ENCODE measurements at places on chromosomes 2 and 18. TPM values are rescaled to one million over a fixed set of nuclear protein-coding genes. Genes with fewer than 3 reads are reported as not detected.

EGR4 gene
- not detected for total RNA-seq

POLR1A gene
- total RNA-seq, result 17.6 TPM

DNA sequence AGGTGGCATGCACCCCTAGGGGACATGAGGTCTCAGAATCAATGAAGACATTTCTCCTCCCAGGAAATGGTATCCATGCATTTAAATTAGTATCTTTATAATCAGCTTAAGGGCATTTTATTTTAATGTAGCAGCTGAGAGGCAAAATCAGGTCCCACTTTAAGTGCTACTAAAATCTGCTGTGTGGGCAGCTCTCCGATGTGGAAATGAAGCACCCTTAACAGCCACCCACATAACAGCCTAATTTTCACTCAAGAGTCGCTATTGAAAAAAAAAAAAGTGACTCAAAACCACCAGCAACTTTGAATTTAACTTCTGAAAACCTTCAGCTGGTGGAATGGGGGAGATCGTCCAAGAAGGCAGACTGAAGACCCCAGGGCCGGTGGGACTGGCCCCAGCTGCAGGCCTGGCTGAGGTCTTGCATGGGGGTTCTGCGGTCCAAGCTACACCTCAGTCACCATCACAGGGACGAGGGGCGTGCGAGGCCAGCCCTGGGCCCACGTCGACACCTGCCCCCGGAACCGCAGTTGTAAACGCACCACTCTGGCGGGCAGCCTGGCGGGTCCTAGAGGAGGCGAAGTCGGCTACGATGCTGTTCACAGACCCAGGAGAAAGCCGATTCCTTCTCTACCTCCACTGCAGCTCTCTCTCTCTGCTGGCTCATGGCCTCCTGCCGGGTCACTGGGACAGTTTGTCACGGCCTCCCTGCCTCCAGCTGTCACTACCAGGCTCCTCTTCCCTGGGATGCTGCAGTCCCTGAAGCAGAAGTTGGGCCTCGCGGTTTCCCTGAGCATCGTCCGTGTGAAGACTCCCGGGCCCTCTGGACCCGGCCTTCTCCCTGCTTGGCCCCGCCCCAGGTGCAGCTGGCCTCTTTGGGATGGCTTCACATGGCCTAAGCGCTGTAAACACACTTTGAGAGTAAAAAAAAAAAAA, 111.9 kb downstream of the KCNF1 start:
- DNase-seq, result no peak
- H3K27ac ChIP-seq, result no peak overlapping the region
- no peak overlapping the region for H3K4me3 ChIP-seq
- H3K36me3 ChIP-seq, result no peaks in the 10 kb centered on the region

DNA sequence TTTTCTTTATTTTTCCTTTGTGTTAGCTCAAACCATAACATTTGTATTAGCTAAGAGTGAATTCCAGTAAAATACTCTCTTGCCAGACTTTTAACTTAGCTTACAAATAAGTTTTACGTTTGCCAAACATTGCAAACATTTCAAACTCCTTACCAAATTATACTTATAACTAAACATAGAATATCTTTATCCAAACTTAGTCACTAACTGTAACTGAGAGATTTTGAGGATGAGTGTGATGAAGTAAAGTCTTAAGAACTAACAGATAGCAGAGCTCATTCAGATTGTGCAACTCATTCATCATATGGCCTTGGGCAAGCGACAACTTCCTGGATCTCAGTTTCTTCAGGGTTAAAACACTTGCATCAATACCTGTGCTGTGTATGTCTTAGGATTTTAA, 533.7 kb downstream of the TDRD15 start:
- H3K4me1 ChIP-seq, result peaks cover 9% of the 10 kb centered on the region
- no peaks in the 10 kb centered on the region for H3K36me3 ChIP-seq
- no peaks in the 10 kb centered on the region for H3K27me3 ChIP-seq

TGFA gene
- total RNA-seq, result 47.5 TPM

DNA sequence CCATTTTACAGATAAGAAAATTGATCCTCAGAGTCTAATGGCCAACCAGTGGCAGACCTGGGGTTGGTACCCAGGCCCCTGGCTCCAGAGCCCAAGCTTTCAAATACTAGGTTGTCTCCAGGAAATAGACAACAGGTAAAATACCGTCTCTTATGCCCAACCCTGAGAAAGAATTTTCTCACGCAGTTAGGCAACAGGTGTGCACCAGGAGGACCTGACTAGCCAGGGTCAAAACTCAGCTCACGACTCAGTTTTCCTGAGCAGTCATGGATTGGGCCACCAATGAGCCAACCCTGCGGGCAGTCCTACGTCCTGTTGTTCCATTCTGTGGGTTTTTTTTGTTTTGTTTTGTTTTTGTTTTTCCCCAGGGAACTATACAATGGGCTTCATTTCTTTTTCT, 13.5 kb downstream of the TRIB2 start:
- no peak for DNase-seq
- H3K4me1 ChIP-seq, result peaks cover 7% of the 10 kb centered on the region
- no peak overlapping the region for H3K4me3 ChIP-seq
- H3K27ac ChIP-seq, result no peak overlapping the region

- DNase-seq, result no peak
- no peak overlapping the region for H3K27ac ChIP-seq
- H3K4me1 ChIP-seq, result no peaks in the 10 kb centered on the region
Measured at GRCh38 chr2:194514281-194514680, 1142.7 kb upstream of the SLC39A10 start.

RESP18 gene
- total RNA-seq, result not detected

DNA sequence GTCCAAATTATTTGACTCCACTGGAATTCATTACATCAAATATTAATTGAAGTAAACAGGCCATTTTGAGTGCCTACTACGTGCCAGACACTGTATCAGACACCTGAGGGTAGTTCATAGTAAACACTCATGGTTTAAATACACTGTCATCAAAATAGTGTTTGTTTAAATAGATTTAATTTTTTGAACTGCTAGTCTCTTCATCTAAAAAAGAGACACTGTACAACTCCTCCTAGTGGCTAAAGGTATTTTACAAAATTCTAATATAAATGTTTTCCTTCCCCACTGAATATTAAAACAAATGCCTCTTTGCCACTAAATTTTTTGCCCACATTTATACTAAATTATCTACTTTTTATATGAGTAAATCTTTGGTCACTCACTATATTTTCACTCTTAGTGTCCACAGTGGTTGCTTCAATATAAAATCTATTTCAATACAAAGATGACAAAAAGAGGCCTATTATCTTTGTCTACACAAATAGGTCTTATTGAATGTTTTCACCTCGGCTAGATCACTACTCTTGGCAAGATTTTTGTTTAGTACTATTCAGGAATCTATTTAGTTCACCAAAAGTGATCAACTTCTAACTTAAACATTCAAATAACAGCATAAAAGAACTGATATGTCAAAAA, 122.1 kb downstream of the TMEM247 start:
- DNase-seq, result no peak
- no peaks in the 10 kb centered on the region for H3K36me3 ChIP-seq
- no peaks in the 10 kb centered on the region for H3K27me3 ChIP-seq
- H3K4me1 ChIP-seq, result no peaks in the 10 kb centered on the region

GRCh38 chr2:189633392-189633811, 27.9 kb upstream of the ASNSD1 start:
- no peak overlapping the region for H3K4me3 ChIP-seq
- H3K27me3 ChIP-seq, result no peaks in the 10 kb centered on the region
- H3K4me1 ChIP-seq, result no peaks in the 10 kb centered on the region
- no peak for DNase-seq
- no peaks in the 10 kb centered on the region for H3K36me3 ChIP-seq

FSHR gene
- not detected for total RNA-seq

MC5R gene
- not detected for total RNA-seq

GRCh38 chr18:44958455-44958854, 277.8 kb downstream of the SETBP1 start:
- DNase-seq, result no peak
- H3K27ac ChIP-seq, result no peak overlapping the region
- H3K36me3 ChIP-seq, result no peaks in the 10 kb centered on the region
- peaks cover 7% of the 10 kb centered on the region for H3K4me1 ChIP-seq

HTR2B gene
- total RNA-seq, result not detected

HOXD8 gene
- 9.7 TPM for total RNA-seq

THUMPD2 gene
- 21.1 TPM for total RNA-seq

- DNase-seq, result no peak
- no peaks in the 10 kb centered on the region for H3K27me3 ChIP-seq
- no peak overlapping the region for H3K27ac ChIP-seq
- no peak overlapping the region for H3K4me3 ChIP-seq
Measured at GRCh38 chr2:177419274-177419673, 26.7 kb downstream of the AGPS start.

GRCh38 chr2:25651066-25651465, 22.3 kb downstream of the DTNB start:
- no peaks in the 10 kb centered on the region for H3K27me3 ChIP-seq
- DNase-seq, result no peak
- H3K27ac ChIP-seq, result no peak overlapping the region
- no peaks in the 10 kb centered on the region for H3K4me1 ChIP-seq
- H3K4me3 ChIP-seq, result no peak overlapping the region

- no peaks in the 10 kb centered on the region for H3K36me3 ChIP-seq
- peak overlapping the region; percentile 34 for H3K27ac ChIP-seq
- no peak overlapping the region for H3K4me3 ChIP-seq
- no peaks in the 10 kb centered on the region for H3K27me3 ChIP-seq
Measured at GRCh38 chr2:11128243-11128951, 26.9 kb upstream of the SLC66A3 start.

DNA sequence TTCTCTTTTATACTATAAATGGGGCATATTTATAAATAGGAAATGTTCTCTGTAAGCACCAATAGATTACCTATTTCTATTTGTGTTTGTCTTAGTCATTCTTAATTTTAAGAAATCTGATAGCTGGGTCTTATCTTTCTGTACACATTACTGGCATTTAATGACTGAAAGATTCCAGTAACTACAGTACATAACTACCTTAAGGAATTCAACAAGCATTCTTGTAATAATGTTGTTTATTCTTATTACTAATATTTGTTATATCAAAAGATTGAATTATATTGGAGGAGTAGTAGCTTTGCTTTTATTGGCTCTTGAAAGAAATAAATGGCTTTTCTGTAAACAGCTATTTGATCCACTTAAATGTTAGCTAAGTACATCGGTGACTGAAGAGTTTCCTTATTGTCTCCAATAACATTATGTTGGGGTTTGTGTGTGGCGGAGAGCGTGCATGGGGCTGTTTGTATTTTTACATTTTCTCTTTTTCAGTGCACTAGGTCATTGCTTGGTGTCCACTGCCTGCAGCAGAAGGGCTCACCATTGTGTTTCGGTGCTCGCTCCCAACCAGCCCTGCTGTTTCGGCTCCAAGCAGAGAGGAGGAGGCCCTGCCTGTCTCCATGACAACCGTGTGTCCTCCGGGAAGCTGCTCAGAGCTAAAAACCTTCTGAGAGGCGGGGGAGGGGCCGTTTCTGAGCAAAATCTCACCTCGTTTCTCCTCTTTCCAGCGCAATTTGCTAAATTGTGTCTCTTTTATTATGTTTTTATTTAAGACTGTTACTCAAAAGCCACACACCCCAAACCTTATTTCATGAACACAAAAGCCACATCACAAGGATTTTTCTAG, 112.5 kb upstream of the SLC38A11 start:
- H3K27ac ChIP-seq, result no peak overlapping the region
- no peaks in the 10 kb centered on the region for H3K4me1 ChIP-seq
- no peak for DNase-seq

TMEM37 gene
- total RNA-seq, result 148 TPM

GRCh38 chr2:136818839-136819238, 53.5 kb downstream of the THSD7B start:
- DNase-seq, result no peak
- no peaks in the 10 kb centered on the region for H3K27me3 ChIP-seq
- H3K4me3 ChIP-seq, result no peak overlapping the region
- H3K27ac ChIP-seq, result no peak overlapping the region
- H3K4me1 ChIP-seq, result no peaks in the 10 kb centered on the region
- H3K36me3 ChIP-seq, result no peaks in the 10 kb centered on the region

LYG1 gene
- total RNA-seq, result 1.5 TPM

- H3K36me3 ChIP-seq, result no peaks in the 10 kb centered on the region
- H3K4me1 ChIP-seq, result no peaks in the 10 kb centered on the region
- DNase-seq, result peak; percentile 78
- no peak overlapping the region for H3K27ac ChIP-seq
- H3K27me3 ChIP-seq, result peaks cover 15% of the 10 kb centered on the region
Measured at GRCh38 chr2:170409164-170409535, 231.2 kb downstream of the MYO3B start.

KCNJ3 gene
- total RNA-seq, result not detected

WNT10A gene
- total RNA-seq, result 1.6 TPM

GRCh38 chr18:3234457-3234856, 13.1 kb upstream of the MYL12A start:
- H3K4me1 ChIP-seq, result peaks cover 17% of the 10 kb centered on the region
- no peak overlapping the region for H3K27ac ChIP-seq
- H3K27me3 ChIP-seq, result no peaks in the 10 kb centered on the region
- DNase-seq, result no peak
- no peak overlapping the region for H3K4me3 ChIP-seq
- no peaks in the 10 kb centered on the region for H3K36me3 ChIP-seq

ADRA2B gene
- total RNA-seq, result 0.27 TPM

DNA sequence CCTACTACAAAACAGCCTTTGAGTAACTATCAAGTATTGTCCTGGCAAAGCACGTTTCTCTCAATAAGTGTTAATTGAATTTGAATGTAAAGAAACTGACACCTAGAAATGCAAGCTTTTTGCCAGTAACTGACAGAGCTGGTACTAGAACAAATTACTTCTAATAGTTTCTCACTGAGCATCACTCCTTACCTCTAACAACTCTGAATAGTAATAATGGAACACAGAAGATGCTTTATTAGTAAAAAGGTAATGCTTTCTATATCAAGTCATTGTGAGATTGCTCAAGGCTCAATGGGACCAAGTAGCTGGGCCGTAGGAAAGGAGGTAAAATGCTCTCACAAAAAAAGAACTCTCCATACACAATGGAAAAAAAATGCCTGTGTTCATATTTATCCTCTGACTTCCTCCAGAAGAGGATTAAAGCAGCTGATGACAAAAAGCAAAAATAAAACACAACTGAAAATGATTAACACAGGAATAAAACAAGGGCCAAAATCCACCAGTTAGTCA, 11.8 kb downstream of the RASGRP3 start:
- no peaks in the 10 kb centered on the region for H3K27me3 ChIP-seq
- H3K4me3 ChIP-seq, result no peak overlapping the region
- H3K36me3 ChIP-seq, result no peaks in the 10 kb centered on the region

DNA sequence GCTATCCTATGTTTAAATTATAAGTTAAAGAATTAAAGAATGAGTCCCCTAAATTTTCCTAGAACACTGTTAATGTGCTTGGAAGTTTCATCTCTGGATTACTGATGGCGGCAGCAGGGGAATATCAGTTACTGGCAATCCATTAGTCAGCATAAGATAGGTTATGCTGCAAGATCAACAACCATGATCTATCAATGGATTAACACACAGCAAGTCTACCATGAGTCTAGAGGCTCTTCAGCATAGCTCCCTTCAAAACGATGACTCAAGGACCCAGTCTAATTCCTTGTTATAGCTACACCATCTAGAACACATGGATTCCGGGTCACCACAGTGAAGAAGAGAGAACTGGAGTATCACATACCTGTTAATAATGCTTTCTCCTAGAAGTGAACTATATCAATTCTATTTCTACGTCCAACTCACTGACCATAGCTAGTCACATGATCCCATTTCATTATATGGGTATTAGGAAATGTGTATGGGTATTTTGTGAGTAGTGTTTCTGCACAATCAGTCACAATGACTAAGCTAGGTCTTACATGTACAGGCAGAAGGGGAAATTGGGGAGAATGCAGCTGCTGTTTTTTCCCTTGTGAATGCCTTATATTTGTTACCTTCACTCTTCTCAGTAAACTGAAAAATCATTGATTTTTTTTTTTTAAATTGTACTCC, 108.3 kb upstream of the MAPRE2 start:
- no peaks in the 10 kb centered on the region for H3K36me3 ChIP-seq
- H3K4me1 ChIP-seq, result peaks cover 13% of the 10 kb centered on the region
